ENCODE measurements at places on chromosomes 12 and 14. TPM values are rescaled to one million over a fixed set of nuclear protein-coding genes. Genes with fewer than 3 reads are reported as not detected.

DNA sequence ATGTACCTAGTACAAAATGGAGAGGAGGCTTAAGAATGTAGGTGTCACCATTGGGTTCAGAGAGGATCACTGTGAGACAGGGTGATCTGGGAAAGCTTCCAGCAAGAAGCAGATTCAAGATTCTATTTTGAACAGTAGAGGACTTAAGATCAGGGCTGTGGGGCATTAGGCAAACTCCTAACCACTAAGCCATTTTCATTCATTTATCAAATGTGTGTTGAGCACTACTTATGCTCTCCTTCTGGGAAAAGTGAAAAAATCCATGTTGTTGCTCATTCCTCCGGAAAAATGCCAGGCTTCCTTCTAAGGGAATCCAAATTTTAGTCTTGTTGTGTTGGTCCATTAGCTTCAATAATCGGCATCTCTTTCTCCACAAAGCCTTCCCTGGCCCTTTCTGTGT is 163.4 kb downstream of the NUAK1 start:
- DNase-seq: no peak

DNA sequence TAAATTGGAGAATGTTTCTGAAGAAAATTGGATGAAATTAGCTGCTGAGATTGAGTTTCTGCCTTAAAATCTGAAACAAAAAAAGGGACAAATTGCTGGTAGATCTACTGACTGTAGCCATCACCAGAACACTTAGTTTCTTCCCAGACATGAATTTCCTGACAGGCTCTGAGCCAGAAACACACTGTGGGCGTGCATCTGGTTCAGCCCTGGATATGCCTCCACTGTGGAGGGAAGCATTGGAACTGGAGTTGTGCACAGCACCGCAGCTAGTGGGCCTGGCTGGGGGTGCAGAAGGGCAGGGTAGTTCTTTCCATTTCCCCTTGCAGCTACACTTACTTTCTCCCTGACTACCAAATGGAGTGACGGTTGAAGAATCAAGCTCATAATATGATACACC is 31.2 kb downstream of the CREBL2 start:
- no peak for DNase-seq

- no peak for DNase-seq
These were observed 277.4 kb downstream of the PDZRN4 start for GRCh38 chr12:41465526-41465925.

DNA sequence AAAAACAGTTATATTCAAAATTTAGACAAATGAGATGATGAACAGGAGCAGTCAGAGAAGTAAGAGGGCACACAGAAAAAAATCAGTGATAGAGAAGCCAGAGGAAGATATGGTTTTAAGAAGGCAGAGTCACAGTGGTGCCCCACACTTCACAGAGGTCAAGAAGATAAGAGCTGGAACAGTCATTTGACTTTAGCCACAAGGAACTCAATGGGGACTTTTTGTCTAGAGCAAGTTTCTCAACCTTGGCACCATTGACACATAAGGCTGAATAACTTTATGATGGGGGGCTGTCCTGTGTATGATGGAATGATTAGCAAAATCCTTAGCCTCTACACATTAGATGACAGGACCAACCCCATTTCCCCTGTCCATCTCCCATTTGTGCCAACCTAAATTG is 172.8 kb upstream of the PLEKHG7 start:
- no peak for DNase-seq

- no peak for DNase-seq
These were observed 80.8 kb upstream of the CMKLR1 start for GRCh38 chr12:108419949-108420348.

GRCh38 chr14:81537193-81537592 is 3.5 kb upstream of the SEL1L start:
- DNase-seq: no peak

DNA sequence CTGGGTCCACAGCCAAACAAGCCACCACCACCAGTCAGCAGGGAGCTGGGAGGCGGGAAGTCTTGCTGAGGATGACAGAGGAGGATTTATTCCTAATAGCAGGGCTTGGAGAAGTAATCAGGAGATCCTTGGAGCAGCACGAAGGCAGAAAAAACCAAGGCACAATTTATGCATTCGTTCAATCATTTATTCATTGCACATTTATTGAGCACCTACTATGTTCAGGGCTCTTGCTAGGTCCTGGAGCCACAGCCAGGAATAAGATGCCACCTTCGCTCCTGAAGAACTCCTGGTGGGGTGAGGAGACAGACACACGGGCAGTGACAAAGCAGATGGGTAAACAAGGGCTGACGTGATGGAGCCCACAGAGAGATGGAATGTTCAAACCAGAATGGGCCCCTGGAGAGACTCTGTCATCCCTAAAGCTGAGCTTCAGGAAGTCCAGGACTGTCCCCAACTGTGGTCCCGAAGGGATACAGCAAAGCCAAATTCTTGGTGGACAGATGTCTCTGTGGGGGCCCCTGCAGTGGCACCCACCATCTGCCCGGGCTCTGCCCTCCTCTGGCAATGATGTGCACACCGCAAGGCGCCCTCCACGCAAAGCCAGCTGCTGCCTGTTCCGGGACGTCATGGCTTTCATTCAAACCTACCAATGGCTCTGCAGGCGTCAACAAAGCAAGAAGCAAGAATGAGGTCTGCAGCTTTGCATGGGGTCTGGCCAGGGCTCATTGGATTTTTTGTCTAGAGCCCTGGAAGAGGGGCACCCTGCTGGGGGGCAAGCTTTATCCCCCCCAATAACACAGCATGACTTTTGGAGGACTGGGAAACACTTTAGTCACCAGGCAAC is 3.0 kb upstream of the TESC start:
- no peak for DNase-seq

The P2RX7 gene
- 4.3 TPM for total RNA-seq

The CLEC9A gene
- total RNA-seq: 0.17 TPM

The TSHR gene
- not detected for total RNA-seq

The CACNA1C gene
- total RNA-seq: 104 TPM

The CNIH1 gene
- total RNA-seq: 76.4 TPM

The AMN gene
- not detected for total RNA-seq

The RDH16 gene
- 0.42 TPM for total RNA-seq

The CBLN3 gene
- total RNA-seq: 1.2 TPM

The KLC1 gene
- 285 TPM for total RNA-seq

The CCNB1IP1 gene
- 31.8 TPM for total RNA-seq

Measured in esophagus muscularis mucosa (tissue), 4 donors.